ENCODE measurements at places on chromosomes 16 and 17. TPM values are rescaled to one million over a fixed set of nuclear protein-coding genes. Genes with fewer than 3 reads are reported as not detected.

DNA sequence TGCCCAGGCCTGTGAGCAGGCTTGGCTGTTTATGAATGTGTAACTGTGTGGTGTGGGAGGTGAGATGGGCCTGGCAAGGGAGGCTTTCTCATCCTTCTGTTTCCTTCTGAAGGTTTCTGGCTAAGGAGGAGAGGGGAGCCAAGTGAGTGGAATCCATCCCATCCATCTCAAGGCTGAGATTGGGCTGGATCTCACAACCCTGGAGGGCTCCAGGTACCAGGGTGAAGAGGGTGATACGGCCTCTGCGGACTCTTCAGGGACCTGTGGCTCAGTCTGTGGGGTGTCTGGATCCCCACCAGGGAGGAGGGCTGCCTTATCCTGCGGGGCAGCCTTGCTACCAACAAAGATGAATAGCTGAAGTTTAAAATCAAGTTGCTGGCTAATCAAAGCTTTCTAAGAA is 7.0 kb downstream of the ZNF629 start:
- DNase-seq, result no peak

- DNase-seq, result no peak
These were observed 28.7 kb upstream of the MILR1 start for GRCh38 chr17:64420143-64420670.

GRCh38 chr16:82824408-82824807 is 197.6 kb downstream of the CDH13 start:
- DNase-seq, result no peak

FHOD1 gene
- total RNA-seq, result 17.2 TPM

- DNase-seq, result no peak
These were observed 99.7 kb downstream of the CBLN1 start for GRCh38 chr16:49181791-49182518.

- no peak for DNase-seq
These were observed 17.7 kb downstream of the RAI1 start for GRCh38 chr17:17698869-17699351.

DNA sequence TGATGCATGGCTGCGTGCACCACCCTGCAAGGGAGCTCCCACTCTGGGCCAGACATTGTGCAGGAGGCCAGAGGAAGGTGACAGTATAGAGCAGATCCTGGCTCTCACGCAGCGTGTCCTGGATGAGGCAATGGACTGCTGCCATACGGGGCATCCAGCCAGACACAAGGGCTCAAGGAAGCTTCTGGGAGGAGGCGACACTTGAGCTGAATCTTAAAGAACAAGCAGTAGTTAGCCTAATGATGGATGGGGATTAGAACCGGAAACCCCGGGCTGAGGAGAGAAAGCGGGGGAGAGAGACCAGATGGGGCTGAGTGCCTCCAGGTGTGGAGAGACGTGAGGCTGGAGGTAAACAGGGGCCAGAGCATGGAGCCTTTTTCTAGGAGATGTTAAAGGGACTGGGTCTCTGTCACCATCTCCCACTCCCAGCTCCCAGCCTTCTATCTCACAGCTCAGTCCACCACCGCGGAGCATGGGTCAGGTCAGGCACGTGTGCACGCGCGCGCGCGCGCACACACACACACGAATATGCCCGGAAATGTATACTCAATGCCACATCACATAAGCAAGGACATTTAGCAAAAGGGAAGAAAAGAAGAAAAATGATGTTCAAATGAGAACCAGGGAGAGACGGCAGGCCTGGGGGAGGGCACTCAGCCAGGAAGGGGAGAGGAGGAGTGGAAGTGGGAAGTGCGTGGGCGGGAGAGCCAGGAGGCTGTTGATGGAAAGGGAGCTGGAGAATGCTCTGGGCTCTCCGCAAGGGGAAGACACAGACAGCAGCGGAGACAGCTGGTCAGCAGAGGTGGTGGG is 46.3 kb downstream of the CCDC42 start:
- DNase-seq, result no peak

ANKRD40CL gene
- not detected for total RNA-seq

TMEM94 gene
- 43.2 TPM for total RNA-seq

DNA sequence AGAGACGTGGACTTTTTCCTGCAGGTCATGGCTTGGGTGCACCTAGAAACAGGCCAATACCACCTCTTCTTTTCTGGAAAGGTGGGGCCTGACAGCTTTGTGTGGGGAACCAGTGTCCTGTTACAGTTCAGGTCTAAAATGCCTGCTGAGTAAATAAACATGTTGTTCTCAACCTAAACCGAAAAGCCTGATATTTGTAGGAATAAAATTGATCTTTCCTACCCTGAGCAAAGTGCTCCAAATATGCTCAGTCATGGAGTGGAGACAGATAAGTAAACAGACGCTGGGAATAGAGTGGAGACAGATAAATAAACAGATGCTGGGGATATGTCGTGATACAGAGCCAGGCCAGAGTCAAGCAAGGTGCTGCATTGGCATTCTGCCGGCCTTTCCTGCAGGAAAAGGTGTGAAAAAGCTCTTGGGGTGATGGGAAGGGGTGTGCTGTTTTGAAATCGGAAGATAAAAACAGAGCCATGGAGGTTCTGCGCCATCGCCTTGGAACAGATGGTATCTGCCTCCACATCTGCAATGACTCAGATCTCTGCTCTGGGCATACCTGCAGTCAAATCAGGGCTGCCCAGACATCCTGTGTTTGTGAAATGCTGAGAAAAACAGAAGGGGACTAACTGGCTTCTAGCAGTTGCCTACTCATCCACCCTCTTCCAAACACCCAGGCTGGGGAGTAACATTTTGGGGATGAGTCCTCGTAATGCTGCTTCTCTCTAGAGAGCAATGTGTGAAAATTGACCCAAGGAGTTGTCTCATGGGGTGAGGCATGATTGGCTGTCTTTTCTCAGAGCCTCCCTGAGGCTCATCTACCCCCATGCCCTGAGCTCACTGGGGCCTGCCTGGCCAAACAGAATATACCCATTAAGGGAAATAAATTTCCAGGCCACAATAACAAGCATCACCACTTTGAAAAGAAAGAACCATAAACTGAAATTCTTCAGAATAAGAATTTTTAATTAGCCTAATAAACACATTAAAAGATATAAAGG is 16.8 kb upstream of the TRPV2 start:
- DNase-seq, result no peak

- no peak for DNase-seq
These were observed 13.3 kb downstream of the TBKBP1 start for GRCh38 chr17:47707056-47707804.

- DNase-seq, result peak; percentile 92
These were observed 1.5 kb downstream of the NUDT16L1 start for GRCh38 chr16:4694642-4695451.

GRCh38 chr16:61871837-61872777 is 164.1 kb downstream of the CDH8 start:
- no peak for DNase-seq

TBC1D3K gene
- not detected for total RNA-seq

PRR15L gene
- total RNA-seq, result 2.2 TPM

PERCC1 gene
- total RNA-seq, result not detected

PIK3R6 gene
- total RNA-seq, result 3.2 TPM

DNA sequence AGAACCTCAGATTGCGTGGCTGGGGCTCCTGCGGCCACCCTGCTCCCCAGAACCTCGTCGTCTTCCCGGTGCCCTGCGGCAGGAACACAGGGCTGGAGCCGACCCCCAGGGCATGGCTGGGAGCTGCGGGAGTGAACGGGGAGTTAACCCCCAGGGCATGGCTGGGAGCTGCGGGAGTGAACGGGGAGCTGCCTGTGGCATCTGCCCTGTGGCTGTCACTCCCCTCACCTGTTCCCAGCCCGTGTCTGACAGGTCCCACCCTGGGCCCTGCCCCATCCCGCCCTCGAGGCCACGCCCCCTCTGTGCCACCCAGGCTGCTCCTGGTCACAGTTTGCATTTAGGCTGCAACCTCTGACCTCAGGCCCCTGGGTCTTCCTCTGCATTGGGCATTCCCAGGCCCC is 39.4 kb upstream of the ACSF3 start:
- no peak for DNase-seq

- no peak for DNase-seq
These were observed 819 bp downstream of the SUPT4H1 start for GRCh38 chr17:58351182-58351581.

GRCh38 chr17:59688496-59688895 is 18.7 kb downstream of the PTRH2 start:
- DNase-seq, result no peak

DNASE1L2 gene
- total RNA-seq, result 0.74 TPM

MYLK3 gene
- total RNA-seq, result 0.25 TPM

- DNase-seq, result no peak
These were observed 35.3 kb downstream of the TMEM132E start for GRCh38 chr17:34614698-34615097.

EVPL gene
- total RNA-seq, result 115 TPM

- no peak for DNase-seq
These were observed 1.5 kb downstream of the CYBA start for GRCh38 chr16:88649195-88649923.

- DNase-seq, result no peak
These were observed 28.2 kb downstream of the ORC6 start for GRCh38 chr16:46717692-46718091.

- DNase-seq, result no peak
These were observed 174.1 kb downstream of the NTN1 start for GRCh38 chr17:9195411-9195810.

DNA sequence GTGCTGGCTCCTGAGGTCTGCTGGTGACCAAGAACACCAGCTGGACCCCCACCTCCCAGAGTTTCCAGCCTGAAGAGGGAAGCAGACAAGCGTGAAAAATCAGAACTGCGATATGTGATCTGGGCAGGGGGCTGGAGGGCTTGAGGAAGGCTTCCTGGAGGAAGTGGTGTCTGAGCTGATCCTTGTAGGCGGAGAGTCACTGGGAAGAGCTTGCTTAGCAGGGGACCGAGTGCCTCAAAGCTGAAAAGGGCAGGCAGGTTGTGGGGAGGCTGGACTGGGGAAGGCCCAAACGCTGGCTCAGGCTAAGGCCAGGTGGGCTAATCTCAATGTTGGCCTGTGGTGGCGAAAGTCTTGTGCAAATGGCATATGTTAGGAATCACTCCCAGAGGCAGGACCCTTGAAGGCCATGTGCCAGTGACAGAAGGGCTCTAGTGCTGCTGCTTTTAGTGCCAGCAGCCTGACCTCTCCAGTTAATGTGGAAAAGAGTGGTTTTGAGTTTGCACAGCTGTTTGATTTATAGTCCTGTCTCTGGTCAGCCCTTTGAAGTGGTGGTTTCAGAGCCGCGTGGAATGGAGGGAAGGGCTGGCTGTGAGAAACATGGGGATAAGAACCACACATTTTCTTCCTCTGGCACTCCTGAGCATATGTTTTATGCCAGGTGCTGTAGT is 85.3 kb upstream of the LGALS9 start:
- DNase-seq, result no peak

GRCh38 chr16:86038926-86039310 is 140.0 kb downstream of the IRF8 start:
- no peak for DNase-seq

DNA sequence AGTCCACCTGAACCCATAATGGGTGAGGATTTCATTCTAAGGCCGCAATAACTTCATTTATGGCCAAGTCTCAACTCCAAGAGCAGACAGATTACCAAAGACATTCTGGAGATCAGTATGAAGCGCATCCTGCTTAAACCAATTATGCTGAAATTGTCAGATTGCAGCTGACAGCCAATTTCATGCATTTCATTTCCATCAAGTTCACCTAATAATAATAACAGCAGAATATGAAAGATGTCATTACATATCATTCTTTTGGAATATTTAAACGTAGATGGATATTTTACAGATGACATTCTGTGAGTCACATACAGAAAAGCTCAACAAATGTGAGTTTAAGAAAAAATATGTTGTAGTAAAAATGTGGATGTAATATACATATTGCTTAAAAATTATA is 54.9 kb upstream of the NACA2 start:
- no peak for DNase-seq

DNA sequence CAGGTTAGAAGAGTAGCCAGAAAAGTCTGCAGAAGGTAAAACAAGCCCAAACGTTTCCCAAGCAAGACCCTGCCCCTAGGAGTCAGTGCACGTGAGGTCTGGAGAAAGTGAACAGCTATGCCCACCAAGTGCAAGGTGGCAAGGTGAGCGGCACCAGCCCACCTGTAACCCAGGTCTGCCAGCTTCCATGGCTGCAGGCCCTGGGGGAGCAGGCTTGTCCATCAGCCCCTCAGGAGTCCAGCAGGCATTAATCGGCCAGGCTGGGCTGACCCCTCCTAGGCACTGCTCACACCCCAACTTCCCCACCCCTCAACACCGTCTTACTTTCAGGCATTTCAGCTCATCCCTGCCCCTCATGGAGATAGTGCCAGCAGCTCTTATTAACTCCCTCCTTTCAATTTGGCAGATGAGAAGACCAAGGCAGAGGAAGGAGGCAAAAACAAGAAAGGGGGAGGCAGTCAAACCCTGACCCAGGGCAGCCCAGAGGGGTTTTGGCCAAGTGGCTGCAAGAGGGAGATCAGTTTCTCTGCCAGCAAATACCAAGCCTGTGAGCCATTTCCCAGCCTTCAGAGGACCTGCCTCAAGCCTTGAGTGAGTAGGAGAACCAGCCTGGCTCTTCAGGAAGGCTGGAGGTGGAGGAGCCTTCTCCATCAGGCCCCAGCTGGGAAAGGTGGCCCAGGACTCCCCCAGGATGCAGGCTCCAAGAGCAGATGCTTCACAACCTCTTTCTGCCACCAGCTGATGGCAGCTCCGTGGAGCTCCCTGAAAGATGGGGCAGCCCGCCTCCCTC is 14.7 kb downstream of the BEAN1 start:
- DNase-seq, result no peak

Data from vagina (tissue), 2 donors.